SHP77 (cell line): ENCODE measurements at places on chromosomes 7 and 10.
A peak's percentile ranks its signal among the peaks of the same experiment; 100 is the strongest.

GRCh38 chr7:119572132-119572531 lies 700.8 kb upstream of the KCND2 start:
- peak; percentile 7 for DNase-seq

- peak; percentile 50 for DNase-seq
Observed at GRCh38 chr10:72334196-72334824, 20.4 kb downstream of the DNAJB12 start.

GRCh38 chr10:119786117-119786769 lies 60.4 kb downstream of the INPP5F start:
- DNase-seq = no peak

DNA sequence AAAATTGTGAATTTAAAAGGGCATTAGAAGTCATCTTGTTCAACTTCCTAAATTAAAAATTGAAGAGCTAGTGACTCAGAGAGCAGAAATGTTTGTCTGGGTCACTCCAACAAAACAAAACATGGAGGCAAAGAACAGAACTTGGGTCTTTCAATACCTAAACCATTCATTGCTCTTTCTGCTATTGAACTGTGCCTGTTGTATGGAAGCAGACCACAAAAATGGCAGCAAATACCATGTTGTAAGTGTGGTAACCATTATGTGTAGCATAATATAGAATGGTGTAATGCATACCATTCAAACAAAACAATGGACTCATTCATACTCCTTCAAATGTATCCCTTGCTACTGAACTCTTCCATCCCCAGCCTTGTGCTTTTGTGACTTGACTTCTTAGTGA lies 360.2 kb upstream of the NRG3 start:
- DNase-seq = no peak

DNA sequence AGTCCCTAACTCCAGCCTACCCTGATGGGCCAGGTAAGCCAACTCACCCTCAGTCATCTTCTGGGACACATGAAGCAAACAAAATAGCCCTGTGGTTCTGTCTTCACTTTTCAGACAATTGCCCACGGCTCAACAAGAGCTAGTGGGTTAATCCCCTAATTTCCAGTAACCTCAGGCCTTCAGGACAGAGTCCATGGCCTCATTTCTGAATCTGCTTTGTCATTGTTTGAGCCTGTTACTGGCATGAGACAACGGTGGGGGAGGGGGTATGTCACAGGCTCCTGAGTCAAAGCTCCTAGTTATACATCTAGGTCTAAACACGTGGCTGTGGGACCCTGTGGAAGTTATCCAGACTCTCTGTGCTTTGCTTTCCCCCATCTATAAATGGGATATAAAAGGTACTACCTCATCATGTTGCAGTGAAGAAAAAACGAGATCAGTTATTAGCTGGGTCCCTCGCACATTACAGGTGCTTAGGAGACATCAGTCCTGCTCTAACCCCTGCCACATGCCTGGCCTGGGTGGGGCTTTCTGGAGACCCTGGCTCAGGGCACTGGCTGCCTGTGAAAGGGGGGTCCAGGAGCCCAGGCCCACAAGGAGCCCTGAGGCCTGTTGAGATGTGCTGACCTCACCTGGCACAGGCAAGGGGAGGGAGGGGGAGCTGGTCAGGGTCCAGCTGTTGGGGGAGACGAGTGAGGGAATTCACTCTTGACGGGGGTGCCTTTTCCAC lies 16.5 kb downstream of the MAT1A start:
- no peak for DNase-seq

DNA sequence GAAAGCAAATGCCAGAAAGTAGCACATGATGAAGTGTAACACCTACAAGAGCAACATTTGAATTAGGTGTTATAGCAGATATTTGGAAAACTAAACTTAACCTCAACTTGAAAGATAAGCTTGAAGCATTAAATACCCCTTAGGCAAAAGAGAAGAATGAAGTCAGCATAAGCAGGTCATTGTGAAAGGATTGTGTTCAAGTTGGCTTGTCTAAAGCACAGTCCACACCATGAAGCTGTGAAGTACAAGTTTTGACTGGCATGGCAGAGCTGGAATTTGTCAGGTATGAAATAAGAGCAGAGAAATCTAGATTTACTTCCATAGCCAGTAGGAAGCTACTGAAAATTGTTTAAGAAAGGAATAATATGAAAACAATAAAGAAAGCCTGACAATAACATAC lies 480.3 kb upstream of the POT1 start:
- no peak for DNase-seq

GRCh38 chr7:7704867-7705266 lies 13.5 kb downstream of the RPA3 start:
- DNase-seq = no peak

DNA sequence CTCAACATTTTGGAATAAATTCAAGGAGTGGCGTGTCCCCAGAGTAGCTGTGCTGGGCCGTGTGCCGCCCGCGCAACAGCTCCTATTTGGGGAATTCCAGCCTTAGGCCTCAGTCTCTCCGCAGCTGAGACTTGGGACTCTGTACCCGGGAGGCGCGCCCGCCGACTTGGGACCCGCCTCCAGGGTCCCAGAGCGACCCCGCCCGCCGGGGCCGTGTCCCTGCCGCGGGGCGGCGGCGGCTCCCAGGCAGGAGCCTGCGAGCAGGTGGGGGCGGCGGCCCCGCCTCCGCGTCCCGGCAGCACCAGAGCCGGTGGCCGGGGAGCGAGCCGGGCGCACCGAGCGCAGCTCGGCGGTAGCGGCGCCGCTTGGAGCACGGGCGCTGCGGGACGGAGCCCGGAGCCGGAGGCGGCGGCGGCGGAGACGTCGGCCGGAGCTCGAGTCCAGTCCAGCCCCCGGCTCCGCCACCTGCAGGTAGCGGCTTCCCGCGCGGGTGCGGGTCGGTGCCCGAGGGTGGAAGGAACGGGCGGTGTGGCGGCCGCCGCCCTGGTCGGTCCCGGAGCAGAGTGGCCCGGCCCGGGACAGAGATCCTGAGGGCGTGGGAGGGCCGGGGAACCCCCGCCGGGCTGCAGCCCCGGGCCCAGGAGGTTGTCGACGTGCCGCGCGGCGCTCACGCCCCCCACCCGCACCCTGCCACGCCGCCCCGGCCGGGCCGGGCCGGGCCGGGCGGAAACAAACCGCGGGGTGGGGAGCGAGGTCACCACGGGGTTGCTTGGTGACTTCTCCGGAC lies at the start of gene WIPF3:
TSS of gene WIPF3 (plus strand) at position 301 of the 787 bp plus-strand sequence. CDS start 28,217 bp downstream, outside the sequence.
- DNase-seq = no peak

- DNase-seq = no peak
Observed at GRCh38 chr10:126407831-126408230, 19.6 kb upstream of the ADAM12 start.

DNA sequence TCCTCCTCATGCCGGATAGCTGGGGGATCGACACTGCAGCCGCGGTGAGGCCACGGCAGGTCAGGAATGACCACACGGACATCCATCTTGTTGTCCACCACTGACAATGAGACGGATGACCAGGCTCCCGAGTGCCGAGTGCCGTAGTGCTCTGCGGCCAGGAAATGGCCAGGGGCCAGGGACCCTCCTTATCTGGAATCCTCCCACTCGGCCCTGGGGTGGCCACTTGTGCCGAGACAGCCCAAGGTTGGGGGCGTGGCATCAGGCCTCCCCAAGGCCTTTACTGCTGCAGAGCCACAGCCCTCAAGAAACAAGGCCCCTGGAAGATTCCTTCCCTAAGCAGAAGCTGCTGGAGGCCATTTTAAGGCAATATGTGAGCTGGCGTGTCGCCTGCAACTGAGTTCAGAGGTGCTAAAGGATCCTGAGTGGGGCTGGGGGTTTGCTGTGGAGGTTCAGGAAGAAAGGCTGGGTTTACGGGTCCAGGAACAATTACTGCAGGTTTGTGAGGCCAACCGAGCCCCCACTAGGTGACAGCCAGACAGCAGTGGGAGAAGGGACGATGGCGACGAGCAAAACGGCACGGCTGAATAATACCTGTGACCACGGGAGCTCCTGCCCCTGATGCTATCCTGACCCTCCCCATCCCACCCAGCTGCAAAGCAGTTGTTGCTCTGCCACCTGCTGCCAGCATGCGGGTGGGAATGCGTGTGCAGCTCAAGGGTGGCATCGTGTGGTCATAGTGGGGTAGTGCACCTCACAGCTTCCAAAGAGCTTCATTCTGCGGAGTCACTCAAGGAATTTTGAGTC lies 31.6 kb upstream of the LEP start:
- peak; percentile 74 for DNase-seq

DNA sequence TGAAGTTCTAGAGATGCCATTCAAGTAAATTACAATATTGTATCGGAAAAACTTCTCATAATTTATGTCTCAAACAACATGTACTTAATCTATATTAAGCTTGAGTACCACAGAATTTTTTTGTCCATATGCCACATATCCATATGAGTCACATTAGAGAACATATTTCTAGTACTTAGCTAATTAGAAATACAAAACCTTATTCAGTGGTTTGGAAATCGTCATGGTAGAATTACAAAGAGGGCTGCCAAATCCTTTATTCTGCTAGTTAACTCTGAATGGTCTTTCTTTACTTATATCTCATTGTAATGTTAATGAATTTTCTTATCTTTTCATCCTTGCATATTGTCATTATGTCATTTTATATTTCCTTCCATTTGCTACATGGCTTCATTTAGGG lies 9.0 kb upstream of the VIM start:
- DNase-seq = no peak

DNA sequence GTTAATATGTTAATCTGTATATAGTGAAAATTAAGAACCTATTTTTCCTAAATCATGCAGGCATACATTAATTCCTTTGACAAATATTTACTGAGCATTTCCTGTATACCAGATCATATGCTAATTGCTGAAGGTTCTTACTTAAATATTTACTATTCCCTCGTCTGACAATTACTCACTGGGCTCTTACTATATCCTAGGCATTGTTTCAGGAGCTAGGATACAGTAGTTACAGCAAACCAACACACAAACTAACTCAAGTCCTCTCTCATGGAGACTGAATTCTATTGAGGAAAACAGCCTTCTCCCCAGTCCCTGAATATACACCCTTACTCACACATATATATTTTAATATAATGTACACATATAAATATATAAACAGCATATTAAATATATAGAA lies 786.0 kb downstream of the NRG3 start:
- DNase-seq = no peak
